ENCODE measurements at places on chromosomes 13 and 19.

GRCh38 chr19:1105008-1105872 lies 1.4 kb downstream of the GPX4 start:
- DNase-seq: no peak

GRCh38 chr13:42968906-42969305 lies 23.1 kb downstream of the EPSTI1 start:
- DNase-seq: no peak

DNA sequence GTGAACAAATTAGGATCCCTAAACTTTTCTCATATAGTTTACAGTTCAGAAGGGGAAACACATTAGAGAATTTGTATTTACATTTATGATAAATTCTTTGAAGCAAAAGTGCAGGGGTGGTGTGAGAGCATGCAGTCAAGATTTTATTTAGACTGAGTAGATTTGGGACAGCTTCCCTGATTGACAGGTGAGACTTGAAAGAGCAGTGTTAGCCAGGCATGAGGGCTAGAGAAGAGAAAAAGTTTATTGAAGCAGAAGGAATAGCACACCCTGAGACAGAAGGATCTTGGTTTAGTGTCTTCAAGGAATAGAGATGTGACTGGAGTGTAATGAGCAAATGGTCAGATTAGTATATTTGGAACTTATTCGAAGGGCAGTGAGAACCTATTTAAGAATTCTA lies 50.5 kb downstream of the PDS5B start:
- no peak for DNase-seq

- no peak for DNase-seq
Observed at GRCh38 chr19:38911388-38912001, 491 bp downstream of the CCER2 start.

- DNase-seq: no peak
Observed at GRCh38 chr19:33428627-33429125, 55.2 kb downstream of the CEBPG start.

DNA sequence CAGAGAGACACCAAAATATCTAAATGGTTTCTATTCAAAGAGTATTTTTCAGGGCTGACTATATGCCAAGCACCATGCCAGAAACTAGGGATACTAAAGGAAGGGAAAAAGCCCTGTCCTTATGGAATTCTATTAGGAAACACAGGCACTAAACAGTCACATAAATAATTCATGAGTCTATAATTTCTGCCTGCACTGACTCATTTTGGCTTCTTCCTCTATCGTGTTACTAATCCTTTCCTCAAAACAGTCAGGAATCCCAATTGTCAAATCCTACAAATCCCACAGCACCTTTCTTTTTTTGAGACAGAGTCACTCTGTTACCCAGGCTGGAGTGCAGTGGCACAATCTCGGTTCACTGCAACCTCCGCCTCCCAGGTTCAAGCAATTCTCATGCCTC lies 29.2 kb downstream of the XPO4 start:
- DNase-seq: no peak

GRCh38 chr13:51953347-51954195 lies 57.7 kb downstream of the ATP7B start:
- no peak for DNase-seq

GRCh38 chr19:3573162-3573857 lies 566 bp downstream of the HMG20B start:
- DNase-seq: no peak

DNA sequence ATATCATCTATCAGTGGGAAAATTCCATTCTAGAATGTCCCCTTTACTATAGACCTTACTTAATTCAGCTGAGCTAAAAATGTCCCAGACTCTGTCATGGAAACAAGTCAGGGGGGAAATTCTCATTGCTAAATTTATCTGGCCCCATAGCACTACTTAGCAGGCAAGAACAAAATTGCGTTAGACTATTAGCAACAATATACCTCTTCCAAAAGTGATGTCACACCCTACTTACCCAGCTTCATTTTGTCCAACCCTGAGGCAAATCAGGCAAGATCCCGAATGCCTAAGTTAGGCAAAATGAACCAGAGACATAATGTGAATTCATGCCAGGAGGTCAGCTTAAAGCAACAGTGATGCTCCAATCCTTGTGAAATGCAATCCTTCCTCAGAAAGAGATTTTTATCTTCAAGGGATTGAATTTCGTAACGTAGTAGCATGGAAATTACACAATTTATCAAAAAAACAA lies 93.7 kb downstream of the FRY start:
- DNase-seq: no peak

DNA sequence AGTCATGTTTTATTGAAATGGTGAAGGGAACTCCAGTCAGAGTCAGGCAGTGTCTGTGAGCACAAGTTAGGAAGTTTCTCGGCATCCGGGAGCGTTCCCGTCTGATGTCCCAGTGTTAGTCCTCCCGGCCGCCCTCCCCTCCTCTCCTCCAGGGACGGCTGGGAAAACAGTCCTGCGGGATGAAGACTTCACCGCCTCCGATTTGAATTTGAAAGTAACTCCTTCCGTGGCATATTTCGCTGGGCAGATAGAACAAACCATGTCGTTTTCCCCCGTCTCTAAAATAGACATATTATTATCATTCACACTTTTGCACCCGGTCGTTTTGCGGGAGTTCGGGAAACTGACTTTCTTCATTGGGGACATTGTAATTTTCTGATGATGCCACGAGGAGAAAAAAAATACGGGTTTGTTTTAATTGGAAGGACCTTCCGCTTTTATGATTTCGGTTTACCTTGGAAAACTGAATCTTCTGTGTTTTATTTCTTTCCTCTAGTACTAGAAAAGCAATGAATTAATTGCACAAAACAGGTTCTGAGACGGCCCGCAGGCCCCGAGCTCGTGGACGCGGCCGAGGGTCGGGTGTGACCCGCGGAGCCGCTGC lies 76.6 kb downstream of the ZIC5 start:
- DNase-seq: no peak

DNA sequence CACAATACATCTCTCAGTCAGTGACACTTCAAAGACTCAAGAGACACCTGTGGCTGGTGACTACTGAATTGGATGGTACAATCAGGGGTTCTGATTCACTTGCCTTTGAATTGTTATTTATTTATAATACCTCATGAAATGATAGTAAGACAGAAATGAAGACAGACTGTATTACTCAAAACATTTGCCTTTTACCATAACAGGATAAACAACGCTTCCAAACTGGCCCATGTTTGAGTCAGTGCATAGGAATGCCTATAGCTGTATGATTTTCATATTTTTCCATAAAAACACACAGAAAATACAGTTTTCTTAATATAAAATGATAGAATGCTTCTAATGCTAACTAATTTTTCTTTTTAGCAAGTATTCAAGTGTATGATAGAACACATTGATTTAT lies 59.5 kb upstream of the FGF14 start:
- no peak for DNase-seq

DNA sequence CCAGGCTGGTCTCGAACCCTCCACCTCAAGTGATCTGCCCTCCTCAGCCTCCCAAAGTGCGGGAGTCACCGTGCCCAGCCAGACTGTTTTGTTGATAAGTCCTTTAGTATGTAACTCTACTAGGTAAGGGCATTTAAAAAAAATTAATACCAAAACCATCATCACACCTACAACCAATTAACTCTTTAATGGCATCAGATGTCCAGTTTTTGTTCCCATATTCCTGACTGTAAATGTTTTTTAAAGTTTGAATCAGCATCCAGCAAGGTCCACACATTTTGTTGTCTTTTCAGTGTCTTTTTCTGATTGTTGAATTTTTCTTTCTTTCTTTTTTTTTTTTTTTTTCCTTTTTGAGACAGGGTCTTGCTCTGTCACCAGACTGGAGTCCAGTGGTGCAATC lies 5.6 kb downstream of the FCGRT start:
- DNase-seq: no peak

GRCh38 chr13:114027046-114027715 lies 53.3 kb upstream of the C13orf46 start:
- no peak for DNase-seq

- no peak for DNase-seq
Observed at GRCh38 chr13:69704311-69704710, 403.3 kb upstream of the ATXN8OS start.

DNA sequence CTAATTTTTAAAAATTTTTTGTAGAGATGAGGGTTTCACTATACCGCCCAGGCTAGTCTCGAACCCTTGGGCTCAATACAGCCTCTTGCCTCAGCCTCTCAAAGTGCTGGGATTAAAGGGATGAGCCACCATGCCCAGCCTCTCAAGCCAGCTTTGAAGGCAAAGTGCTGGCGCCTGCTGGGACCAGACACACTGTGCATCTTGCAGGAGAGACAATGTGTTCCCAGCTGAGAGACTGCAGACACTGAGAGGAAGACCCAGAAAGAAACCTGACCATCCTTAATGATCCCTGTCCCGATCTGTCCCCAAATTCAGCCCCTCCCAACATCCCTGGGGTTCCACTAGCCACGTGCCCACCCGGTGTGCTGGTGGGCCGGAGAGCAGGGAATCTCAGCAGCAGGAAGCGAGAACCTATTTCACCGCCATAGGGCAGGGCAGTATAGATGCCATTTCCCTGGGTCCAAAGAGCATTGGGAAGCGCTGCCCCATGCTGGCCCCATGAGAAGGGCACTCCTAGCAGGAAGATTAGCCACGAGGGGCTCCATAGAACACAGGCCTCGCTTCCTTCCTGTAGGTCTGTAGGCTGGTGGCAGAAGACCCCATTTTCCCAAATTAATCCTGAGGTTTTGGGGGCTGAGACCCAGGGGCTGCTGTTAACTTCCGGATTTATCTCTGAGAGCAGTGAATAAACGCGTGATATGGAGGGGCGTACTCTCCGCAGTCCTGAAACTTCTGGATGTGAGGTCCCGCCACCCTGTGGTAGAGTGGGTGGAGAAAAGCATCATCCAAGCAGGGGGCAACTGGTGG lies 968 bp downstream of the RAVER1 start:
- DNase-seq: no peak

DNA sequence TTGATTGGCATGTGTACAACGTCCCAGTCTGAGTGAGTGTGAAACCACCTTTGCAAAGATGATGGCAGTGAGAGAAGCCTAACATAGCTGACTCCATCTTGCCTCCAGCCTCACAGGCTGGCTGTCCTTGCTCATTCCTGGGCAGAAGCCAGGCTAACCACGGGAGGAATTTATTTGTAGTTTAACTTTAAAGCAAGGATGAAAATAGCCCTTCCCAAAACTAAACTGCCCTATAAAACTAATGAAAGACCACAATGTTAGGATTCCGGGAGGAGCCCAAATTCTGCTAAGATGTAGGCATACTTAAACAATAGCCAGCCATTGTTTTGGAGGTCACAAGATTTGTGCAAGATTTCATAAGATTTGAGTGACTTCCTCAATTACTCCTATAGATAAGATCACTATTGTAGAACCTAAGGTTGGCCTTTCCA lies 96.6 kb upstream of the LSM14A start:
- DNase-seq: no peak

GRCh38 chr19:38679839-38680238 lies 32.4 kb downstream of the ACTN4 start:
- no peak for DNase-seq

GRCh38 chr19:14410091-14411051 lies 8.8 kb downstream of the DDX39A start:
- DNase-seq: no peak

- DNase-seq: no peak
Observed at GRCh38 chr13:71852736-71853135, 14.3 kb downstream of the DACH1 start.

DNA sequence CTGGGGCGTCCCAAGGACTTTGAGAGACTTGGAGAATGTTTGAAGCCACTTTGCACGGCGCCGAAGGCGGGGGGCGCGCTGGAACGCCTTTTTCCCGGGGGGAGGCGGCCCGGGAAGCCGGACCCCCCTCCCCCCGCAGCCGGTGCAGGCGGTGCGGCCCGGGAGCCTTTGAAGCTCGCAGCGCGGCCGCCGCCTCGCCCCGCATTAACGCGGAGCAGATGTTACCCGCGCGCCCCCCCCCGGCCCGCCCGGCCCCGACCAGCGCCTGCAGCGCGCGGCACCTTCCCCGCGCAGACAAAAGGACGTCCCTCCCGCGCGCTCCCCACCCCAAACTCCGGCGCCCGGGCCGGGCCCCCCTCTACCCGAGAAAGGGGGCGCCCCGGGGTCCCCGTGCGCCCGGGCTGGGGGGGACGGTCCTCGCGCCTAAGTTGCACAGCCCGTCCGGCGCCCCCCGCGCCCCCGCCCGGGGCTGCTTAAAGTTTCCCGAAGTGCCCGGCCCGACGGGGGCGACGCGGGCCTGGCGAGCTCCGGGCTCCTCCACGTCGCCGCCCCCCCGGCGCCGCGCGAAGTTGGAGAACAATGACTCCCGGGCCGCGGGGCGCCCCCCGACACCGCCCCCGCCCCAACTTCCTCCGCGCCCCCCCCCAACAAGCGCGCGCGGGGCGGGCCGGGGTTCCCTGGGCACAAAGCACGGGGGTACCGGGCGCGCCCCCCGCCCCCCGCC lies 685 bp downstream of the TCF3 start:
- DNase-seq: no peak

DNA sequence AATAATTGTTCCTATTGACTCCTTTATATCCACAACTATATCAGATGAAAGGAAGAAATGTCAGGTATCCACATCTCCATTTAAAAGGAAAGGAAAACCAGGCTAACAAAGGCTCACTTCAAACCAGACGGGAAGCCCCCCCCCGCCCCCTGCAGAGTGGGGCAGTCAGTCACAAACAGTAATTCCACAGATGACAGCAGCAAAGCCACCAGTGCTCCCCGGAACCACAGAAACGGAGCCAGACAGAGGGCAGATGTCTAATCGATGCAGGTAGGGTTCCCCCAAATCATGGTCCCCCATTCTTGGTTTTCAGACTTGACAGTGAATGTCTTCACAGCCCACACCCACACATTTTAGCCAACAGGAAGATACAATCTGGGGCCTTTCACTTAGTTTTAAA lies 100.8 kb downstream of the STK24 start:
- no peak for DNase-seq

DNA sequence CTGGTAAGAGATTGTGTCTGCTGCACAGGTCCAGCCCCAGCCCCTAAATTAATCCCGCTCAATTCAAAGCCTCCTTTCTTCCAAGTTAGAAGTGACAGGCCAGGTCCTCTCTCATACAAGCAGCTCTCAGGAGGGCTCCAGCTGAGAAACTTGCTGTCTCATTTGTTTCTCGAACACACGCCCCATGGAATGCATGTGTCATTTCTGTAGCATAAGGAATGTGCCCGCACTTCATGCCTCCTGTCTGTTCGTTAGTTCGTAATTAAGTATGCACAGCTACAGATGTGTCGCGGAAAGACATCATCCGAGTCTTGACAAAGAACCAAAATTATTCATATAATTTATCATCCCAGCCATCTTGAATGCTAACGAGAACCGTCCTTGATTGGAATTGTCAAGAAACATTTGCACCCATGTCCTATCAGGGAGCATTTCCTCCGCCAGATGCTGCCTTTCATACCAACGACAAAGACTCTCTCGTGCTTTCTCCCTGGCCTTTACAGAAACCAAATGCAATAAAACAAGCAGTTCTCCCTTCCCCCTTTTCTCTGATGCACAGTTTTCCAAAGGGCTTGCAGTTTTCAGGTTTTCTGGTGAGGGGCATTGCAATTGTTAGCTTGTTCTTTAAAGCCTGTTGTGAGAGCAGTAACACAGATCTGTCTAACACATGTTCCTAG lies 133.5 kb downstream of the UQCRFS1 start:
- DNase-seq: no peak

- DNase-seq: no peak
Observed at GRCh38 chr13:75250526-75251178, 231.3 kb downstream of the TBC1D4 start.

GRCh38 chr13:91659256-91660075 lies 261.0 kb downstream of the GPC5 start:
- DNase-seq: no peak
